ENCODE measurements at places on chromosomes 6 and 20.

- no peak for DNase-seq
Observed at GRCh38 chr6:27161946-27162603, 85.4 kb upstream of the PRSS16 start.

DNA sequence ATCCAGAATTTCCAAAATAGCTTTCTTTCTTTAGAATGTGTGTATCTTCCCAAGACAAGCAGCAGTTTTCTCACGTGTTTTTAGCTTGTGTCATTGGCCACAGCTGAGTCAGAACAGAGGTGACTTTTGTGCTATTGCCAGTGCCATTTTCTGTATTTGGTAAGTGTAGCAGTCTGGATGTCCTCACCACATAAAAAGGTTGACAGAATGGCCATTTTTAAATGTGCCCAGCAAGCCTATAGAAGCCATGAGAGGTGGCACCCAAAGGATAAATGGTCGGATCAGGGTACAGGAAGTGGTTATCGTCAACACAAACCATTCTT is 269.5 kb upstream of the HSF2 start:
- no peak for DNase-seq

DNA sequence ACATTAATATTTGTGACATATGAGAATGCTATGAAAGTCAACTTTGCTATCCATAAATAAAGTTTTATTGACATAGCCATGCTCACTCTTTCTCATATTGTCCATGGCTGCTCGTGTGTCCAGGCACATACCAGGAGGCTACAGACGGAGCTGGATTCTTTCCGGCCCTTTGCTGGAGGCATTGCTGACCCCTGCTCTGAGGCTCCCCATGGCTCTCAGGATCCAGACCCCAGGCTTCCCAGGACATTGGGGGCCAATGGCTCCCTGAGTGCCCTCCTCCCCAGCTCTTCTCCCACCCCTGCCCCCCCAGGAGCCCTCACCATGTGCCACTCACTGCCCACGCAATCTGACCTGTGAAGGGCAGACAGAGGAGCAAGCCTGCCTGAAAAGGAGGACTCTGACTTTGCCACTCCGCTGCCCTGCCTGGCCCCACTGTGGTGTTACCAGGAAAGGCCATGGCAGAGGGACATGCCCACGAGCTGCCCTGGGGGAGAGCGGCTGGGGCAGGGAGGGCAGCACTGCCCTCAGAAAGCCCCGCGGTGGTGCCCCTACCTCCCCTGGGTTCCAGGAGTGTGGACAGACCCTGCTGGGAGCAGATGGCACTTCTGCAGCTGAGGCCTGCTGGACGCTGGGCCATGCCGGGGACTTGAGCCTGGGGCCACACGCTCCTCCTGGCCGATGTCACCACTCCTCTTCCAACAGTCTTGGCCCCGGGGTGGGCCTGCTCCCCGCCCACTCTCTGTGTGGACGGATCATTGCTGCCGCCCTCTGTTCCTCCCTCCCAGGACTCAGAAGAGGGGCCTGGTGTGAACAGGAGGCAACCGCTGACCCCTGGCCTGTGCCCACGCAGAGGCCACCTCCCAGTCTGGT is 97.8 kb upstream of the BHLHE23 start:
- no peak for DNase-seq

DNA sequence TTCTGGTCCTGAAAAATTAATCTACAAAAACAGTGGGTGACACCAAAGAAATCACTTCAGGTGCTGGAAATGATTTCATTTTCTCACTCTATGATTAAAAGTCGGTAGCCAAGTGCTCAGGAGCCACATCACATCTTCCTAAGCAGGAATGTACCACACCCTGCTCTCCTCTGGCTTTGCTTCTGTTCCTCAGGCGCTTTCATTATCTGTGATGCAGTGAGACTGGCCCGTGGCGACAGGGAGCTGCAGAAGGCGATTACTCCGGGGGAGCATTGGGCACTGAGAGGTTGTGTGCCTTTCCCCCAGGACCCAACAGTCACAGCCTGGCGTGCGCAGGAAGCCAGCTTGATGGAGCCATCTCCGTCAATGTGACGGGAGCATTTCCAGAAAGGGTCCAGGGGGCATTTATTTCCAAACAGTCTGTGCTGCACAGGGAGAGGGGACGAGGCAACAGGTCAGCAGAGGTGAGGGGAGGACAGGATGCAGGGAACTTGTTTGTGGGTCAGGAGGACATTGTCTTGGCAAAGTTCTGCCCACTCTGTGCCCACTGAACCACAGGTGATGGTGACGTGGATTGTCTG is 5.6 kb upstream of the ZNF831 start:
- no peak for DNase-seq

DNA sequence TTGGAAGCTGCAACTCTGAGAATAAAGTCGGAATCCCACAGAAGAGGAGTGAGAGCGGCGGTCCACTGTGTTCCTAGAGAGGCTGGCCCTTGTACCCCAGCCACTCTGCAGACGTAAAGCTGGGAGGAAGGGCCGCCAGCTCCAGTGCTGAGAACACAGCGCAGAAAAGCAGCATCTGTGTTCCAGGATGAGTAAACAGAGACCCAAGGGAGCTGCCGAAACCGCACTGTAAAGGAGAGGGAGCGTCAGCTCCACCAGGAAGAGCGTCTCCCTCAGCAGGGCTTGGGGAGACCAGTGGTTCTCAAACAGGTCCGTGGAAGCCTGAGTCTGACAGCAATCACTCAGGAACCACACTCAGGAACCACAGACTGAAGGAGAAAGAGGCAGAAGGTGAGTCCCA is 134.0 kb downstream of the WDR27 start:
- DNase-seq = no peak

GRCh38 chr20:1207293-1207878 is 4.1 kb downstream of the C20orf202 start:
- no peak for DNase-seq

GRCh38 chr20:63085151-63085861 is 78.5 kb upstream of the BHLHE23 start:
- DNase-seq = no peak

DNA sequence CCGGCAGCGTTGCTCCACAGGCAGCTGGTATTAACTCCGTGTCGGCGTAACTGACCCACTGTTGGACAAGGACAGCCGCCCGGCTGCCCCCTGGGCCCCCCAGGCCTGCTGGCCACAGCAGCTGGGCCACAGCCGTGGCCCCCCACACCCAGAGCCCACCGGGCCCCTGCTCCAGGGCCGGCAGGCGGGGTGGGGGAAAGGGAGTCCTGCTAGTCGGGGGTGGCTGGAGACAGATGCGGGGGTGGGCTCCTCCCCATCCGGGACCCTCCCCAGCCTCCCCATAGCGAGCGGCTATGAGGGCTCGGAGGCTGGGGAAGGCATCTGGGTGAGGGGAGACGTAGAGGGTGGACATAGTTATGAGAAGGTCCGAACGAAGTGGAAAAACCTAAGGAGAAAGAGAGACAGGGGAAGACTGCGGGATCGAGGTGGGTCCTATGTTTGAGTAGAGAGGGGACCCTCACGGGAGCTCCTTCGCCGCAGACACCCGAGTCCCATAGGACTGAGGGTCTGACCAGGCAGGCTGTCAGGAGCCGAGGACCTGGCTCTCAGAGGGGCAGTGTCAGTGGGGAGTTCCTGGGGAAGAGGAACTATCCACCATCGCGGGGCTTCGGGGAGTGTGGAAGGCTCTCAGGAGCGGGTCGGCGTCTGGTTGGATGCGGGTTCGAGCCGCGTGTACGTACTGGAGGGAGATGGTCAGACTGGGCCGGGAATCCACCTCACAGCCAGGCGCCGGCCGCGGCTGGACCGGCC is 511 bp downstream of the VARS1 start:
- no peak for DNase-seq

GRCh38 chr6:6420107-6420506 is 99.6 kb upstream of the F13A1 start:
- no peak for DNase-seq

DNA sequence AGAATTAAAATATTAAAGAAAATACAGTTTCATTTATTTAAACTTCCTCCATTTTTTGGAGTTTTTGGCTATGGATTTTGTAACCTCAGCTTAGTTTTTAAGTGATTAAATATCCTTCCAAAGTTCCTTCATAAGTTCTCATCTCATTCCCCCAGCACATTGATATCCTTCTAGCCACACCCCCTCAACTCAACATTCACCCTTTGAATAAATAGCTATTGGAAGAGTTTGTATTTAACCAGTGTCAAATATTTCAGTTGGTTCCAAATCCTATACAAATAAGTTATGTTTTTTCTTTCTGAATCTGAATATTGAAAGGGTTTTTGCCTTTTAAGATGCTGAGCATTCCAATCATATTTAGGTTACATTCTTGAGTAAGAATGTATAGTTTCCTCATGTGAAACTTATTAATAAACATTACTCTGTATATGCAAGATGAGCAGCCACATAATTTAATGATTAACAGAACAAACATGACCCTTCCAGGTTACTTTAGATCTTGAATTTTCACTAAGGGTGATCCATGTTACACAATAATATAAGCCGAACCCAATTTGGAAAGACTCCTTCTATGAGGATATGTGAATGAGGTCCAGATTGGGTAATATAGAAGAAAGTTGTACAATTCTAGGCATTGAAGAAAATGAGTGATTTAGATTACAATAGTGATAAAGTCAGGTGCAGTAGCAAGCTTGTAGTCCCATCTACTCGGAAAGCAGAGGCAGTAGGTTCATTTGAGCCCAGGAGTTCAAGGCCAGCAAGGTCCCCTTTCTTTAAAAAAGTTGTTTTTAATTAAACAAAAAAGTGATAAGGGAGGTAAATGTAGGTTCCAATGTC is 13.6 kb downstream of the GLYATL3 start:
- DNase-seq = no peak

GRCh38 chr6:160247457-160247883 is 11.2 kb downstream of the SLC22A2 start:
- DNase-seq = no peak

- no peak for DNase-seq
Observed at GRCh38 chr6:156699017-156699421, 78.2 kb upstream of the ARID1B start.

- no peak for DNase-seq
Observed at GRCh38 chr6:129667034-129667433, 42.9 kb downstream of the ARHGAP18 start.

- DNase-seq = no peak
Observed at GRCh38 chr6:159833556-159833955, 33.5 kb downstream of the PNLDC1 start.

DNA sequence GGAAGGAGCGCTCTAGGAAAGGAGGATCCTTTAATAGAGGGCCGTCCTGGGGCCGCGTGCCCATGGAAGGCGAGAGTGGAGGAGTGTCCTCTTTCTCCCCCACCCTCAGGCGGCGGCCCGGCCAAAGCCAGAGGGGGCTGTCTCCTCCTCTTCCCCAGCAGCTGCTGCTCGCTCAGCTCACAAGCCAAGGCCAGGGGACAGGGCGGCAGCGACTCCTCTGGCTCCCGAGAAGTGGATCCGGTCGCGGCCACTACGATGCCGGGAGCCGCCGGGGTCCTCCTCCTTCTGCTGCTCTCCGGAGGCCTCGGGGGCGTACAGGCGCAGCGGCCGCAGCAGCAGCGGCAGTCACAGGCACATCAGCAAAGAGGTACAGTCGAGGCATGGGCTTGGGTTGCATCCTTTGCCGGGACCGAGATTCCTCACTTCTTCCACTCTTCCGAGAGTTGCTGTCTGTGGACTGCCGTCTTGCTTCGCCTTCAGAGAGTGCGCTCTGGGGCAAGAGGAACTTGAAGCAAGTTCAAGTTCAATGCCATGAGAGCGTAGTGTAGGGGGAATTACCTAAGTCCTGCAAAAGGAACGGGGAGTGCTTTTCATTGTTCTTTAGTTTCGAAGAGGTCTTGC is at the start of gene LAMA2:
LAMA2 (plus strand) TSS at position 148 of the 621 bp plus-strand sequence; CDS start at position 256, 108 bp downstream.
- DNase-seq = peak; percentile 87

- no peak for DNase-seq
Observed at GRCh38 chr6:42744351-42744893, 1.5 kb downstream of the TBCC start.

GRCh38 chr6:53330137-53330536 is 18.6 kb downstream of the ELOVL5 start:
- DNase-seq = no peak

DNA sequence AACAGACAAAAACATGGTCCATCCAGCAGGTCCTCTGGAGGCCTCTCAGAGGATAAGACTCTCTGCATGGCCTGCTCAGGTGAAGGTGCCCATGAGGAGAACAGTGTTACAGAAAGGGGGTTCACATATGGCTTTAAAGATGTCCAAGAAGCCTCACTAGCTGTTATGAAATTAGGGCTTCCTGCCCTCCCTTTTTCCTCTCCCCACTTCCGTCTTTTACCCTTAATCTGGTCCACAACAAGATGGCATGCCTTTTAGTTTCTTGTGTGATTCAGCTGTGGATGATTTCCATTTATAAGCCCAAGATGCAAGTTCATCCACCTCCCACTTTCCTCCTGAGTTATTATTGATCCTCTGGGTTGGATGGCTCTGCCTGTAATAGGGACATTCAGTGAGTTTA is 14.0 kb downstream of the GCNT2 start:
- no peak for DNase-seq

- DNase-seq = no peak
Observed at GRCh38 chr6:135037541-135037940, 17.1 kb downstream of the HBS1L start.

DNA sequence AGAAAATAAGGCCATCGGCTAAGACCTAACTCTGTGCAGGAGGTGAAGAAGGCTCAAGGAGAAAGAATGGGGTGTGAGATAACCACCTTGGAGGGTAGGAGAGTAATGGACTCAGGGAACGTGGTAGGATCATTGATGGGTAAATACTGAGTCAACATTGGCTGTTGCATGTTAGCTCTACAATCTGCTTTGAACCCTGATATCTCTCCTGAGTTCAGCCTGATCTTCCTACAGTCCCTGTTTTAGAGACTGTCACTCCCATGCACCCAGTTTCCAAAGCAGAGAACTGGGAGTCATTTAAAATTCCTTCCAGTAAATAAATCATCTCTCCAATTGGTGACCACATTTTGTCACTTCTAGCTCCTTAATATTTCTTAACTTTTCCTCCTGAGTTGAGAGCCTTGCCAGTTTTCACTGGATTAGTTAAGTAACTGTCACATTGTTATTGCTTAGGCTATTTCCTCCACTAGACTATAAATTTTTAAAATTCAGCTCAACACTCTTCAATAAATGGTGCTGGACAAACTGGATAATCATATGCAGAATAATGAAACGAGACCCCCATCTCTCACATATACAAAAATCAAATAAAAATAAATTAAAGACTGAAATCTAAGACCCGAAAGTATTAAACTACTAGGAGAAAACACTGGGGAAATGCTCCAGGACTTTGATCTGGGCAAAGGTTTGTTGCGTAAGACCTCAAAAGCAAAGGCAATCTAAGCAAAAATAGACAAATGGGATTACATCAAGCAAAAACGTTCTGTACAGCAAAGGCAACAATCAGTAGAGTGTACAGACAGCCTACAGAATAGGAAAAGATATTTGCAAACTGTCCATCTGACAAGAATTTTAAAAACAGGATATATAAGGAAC is 138.9 kb upstream of the TMEM170B start:
- DNase-seq = no peak

All from ecto neural progenitor cell (in vitro differentiated cells).